ENCODE measurements at places on chromosomes 3 and 15.

- DNase-seq = no peak
Observed at GRCh38 chr3:53195066-53195450, 34.0 kb downstream of the PRKCD start.

GRCh38 chr15:30940359-30940758 lies 36.6 kb downstream of the FAN1 start:
- no peak for DNase-seq

DNA sequence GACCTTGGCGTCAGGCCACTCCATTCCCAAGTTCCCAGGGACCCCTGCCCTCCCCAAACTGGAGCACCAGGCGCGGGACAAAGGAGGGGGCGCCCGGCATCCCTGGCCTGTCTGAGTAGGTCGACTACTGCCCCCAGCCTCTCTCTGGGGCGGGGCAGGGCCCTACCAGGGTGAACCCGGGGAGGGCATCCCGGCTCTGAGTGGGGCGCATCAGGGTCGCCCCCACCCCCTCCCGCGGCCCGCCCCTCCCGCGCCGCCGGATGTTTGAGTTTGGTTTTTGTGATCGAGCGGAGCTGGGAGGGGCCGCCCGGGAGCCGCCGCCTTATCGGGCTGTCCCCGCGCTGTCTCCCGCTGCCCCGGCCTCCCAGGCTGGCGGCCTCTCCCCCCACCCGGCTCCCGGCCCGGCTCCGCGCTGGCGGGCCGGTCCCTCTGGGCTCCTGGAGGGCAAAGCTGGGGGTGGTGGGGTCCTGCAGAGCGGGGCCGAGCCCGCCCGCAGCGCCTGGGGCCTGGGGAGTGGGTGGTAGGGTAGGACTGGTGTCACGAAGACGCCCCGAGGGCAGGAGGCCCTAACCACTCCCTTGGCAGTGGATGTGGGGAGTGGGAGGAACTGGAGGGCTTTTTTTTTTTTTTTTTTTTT lies 47.2 kb upstream of the SMAD6 start:
- no peak for DNase-seq

DNA sequence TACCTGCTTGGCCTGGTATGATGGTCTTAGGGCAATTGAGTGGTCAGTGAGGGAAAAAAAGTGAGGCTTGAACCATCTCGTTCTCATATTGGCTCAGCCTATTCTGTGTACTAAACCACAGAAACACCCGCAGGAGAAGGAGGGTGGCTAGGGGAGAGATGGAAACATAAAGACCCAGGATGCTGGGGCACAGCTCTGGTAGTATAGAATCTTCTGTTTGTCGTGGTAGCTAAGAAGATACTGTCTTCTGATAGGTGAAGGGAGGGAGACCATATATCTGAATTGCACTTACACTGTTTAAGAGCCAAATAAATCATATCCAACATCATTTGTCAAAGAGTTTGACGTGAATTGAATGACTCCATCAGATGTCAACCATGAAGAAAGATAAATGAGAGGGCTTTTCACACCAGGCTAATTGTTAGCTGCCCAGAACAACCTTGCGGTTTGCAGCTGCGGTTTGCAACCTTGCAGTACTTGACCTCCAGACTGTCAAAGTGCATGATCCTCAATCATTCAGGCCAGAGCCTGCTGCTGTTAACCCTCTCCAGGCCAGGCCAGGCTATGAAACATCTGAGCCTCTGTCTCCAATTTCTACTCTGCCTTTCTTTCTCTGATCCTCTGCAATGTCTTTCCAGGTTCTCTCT lies 40.9 kb upstream of the PIK3R4 start:
- no peak for DNase-seq

DNA sequence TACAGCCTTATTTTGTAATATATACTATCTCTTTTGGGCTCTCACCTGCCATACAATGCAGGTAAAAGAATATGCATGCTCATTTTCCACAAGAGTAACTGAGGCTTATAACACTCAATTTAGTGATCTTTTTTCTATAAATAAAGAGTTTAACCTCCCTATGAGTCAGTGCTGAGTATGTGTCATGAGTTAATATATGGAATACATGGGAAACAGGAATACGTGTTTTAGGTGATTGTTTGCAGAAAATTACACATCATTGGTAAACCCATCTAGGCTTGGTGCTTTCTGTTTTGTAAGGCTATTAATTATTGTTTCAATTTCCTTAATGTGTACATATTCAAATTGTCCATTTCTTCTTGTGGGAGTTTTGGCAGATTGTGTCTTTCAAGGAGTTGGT lies 411.3 kb downstream of the GRM7 start:
- DNase-seq = no peak

All from mucosa of descending colon (tissue), 3 donors.